Hypothalamus (tissue), 51 donors: ENCODE measurements at places on chromosomes 6 and 20.

- no peak for DNase-seq
Measured at GRCh38 chr6:40887079-40887791, 151.8 kb downstream of the UNC5CL start.

- DNase-seq: no peak
Measured at GRCh38 chr6:118263921-118264486, 284.1 kb upstream of the PLN start.

- no peak for DNase-seq
Measured at GRCh38 chr20:9928955-9929354, 90.1 kb upstream of the PAK5 start.

DNA sequence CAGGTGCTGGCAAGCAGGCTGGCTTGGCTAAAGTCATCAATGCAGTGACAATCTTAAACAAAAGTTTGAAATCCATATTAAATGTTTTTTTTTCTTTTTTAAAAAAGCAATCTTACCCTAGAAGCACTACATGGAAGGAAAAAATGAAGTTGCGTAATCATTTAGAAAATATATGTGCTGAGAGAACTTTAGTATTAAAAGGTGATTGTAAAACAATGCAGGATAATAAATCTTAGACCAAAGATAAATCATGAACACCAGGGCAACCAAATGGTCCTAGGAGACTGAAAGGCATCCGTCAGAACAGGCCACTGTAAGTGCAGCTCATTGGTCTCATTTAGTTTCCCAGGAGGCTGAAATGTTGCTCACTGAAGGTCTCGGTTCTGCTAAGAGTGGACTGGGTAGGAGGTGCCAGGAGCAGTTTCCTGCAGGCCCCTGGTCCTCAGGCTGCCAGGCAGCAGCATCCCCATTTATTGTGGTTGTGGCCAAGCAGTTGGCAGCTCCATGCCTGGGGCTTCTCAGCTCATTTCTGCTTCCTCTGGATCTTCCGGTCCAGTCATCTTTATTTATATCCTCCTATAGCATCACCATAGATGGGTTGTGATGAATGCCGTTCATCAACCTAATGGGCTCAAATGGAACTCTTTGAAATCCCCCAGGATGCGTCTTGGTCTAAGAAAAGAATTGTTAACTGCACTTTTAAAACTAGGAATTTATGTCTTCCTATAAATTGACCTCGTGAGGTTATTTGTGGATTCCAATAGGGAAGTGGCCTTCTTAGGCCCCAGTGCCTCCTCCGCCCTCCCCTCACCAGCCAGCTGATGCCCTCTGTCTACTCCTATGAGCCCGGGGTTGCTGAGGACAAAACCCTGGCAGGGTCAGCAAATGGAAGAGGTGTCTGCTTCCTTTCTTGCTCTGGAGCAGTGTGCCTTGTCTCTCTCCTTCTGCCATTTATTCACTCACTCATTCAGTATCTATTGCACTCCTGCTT is 269.0 kb downstream of the UST start:
- no peak for DNase-seq

DNA sequence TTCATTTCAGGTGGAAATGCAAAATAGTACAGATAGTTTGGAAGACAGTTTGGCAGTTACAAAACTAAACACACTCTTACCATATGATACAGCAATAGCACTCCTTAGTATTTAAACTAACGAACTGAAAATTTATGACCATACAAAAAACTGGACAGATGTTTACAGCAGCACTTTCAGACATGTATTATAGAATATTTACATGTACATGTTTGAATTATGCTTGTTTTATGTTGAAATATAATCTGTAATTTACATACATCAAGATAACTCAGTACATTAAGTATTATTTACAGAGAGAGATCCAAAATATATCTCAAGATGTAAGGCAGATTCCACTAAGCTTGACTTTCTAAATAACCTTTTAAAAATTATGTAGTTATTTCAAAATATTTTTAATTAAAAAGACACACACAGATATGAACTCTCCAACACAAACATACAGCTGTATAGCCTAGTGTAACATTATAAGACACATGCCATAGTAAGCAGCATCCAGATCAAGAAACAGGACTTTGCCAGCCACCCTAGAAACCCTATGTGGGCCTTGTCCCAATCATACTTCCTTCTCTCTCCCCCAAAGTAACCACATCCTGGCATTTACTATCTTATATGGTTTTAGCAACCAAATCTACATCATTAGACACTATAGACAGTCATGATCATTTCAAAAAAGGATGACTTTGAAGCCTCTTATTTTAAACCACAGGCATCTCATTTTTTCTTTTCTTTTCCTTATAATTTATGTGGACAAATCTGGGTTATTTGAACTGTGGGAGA is 82.2 kb downstream of the MAN1A1 start:
- DNase-seq: no peak

DNA sequence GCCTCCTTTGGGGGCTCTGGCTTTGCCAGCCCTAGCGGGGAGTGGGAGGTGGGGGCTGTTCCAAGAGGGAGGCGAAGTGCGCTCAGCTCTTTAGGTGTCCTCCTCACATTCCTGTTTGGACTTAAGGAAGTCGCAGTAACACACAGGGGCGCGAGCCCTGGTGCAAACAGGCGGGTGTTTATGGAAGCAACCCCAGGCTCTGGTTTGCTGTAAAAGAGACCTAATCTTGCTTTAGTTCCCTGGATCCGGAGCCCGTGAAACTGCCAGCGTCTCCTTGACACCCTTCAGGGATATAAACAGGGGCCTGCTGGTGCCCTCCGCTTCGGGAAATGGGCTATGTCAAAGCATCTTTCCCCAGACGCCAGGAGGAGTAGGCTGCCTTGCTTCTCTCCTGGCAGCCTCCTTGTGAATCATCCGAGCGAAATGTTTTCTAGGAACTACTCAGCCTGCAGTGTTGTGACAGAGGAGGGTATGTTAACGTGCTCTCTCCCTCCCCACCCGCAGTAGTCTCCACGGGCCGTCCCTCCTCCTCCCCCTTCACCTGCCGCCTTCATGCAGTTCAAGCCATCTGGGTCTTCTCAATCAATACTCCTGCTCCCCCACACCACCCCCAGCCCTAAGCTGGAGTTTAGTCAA is 168.0 kb upstream of the LRFN2 start:
- no peak for DNase-seq

DNA sequence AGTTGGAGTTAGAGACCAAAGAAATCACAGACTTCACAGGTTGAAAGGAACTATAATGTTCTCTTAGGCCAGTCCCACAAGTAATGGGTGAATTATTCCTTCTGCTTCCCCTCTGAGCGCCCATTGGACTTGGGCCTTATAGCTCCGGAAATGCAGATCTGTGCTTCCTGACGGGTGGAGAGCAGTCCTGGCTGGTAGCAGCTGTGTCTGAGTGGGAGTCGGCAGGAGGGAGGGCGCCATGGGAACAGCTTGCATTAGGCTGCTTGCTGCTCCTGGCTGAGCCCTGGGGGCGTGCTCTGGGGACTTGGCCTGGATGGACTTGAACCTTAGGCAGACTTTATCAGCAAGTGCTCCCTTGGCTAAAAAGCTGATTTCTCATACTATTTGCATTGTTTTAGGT is 18.4 kb upstream of the NUP153 start:
- no peak for DNase-seq

DNA sequence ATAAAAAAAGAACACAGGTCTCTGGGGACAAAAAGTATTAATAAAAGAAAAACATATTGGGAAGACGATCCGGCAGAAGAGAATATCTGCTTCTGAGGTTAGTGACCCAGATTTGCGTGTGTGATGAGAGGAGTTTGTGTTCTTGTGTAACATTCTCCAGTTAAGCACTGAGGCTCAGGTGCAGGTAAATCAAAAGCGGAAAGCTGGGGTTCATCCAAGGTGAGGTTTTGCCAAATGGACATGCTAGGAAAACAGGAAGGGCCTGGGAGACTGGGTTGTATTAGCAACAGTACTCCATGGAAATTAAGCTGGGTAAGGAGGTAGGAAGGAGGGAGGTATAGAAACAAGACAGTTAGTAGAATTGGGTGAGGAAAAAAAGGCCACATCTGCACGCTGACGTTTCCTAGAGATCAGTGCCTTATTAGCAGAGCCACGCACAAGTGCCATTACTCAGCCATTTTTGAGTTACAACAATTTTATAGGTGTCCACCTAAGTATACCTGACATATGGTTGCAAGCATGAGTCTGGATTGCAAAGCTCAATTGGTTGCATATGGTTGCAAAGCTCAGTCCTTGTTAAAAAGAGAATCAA is 139.6 kb downstream of the ZMYND8 start:
- no peak for DNase-seq

GRCh38 chr6:5997420-5997987 is 9.2 kb downstream of the NRN1 start:
- DNase-seq: no peak

- DNase-seq: no peak
Measured at GRCh38 chr20:13936781-13937576, 53.4 kb downstream of the SEL1L2 start.

DNA sequence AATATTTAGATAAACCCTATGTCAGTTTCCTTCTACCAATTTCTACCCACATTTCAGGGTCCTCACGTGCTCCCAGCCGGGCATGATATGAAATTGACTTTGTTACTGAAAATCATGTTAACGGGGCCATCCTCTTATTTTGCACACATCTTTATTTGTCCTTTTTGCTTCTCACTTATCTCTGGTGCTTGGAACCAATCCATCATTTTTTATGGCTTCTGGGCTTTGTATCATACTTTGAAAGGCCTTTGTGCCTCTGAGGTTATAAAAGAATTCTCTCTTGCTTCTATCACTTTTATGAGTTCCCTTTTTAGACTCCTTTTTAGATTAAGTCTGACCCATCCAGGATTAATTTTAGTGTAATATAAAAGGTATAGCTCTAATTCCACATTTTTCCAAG is 117.1 kb upstream of the PRND start:
- DNase-seq: no peak

DNA sequence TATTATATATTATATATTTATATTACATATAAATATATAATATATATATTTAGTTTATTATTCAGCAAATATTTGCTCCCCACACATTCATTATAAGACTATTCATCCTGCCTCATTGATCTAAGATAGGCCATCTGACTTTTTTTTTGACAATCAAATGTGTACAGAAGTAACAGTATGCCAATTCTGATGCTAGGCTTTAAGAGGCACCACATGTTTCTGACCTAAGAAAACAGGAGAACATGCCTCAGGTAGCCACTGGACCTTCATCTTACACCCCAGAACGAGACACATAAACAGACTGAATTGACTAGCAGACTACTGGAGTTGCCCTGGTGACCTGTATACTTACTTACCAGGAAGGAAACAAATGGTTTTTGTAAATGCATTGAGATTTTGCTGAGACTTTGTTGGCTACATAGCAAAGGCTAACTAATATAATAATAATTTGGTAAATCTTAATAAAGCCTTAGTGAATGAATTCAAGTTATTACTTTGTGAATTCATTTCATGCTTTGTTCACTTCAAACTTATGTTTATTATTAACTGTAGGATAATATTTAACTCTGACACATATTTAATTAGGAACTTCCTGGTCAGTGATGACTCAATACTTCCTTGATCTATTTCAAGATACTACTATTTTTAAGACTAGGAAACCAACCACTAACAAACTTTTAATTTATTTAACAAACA is 13.4 kb upstream of the MYO6 start:
- DNase-seq: no peak

- DNase-seq: no peak
Measured at GRCh38 chr6:135673501-135674309, 176.2 kb upstream of the AHI1 start.

DNA sequence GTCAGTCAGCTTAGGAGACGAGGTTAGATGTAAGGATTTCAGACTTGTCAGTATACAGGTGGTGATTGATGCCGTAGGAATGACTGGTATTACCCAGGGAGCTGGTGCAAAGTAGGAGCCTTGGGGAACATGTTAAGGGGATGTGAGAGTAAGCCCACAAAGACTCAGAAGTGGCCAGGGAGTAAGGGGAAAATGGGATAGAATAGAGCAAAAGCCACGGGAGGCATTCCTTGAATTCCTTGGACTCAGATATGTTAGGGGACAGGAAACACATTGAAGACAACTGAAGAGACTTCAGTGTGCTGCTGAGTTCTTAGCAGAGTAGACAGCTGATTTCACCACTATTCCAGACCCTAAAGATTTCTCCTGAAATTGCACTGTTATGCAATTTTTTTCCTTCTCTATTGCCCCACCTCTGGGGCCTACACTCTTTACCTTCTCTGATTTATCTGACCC is 1.2 kb upstream of the ACAT2 start:
- no peak for DNase-seq

DNA sequence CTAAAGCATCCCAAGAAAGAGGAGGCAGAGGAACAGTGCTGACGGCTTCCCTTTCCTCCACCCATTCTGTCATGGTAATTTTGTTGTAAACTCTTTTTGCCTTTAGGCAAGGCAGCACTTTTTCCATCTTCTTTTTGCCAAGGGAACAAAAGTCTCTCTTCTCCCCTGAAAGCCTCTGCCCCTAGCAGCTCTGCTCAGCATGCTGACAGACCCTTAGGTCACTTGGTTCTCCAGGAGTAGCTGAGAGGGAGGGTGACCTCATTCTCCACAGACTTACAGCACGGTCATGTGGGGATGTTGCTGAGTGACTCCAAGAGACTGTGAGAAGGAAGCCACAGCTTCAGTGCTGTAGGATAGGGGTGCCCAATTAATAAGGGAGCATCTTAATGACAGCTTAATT is 81.1 kb upstream of the RALGAPA2 start:
- no peak for DNase-seq

DNA sequence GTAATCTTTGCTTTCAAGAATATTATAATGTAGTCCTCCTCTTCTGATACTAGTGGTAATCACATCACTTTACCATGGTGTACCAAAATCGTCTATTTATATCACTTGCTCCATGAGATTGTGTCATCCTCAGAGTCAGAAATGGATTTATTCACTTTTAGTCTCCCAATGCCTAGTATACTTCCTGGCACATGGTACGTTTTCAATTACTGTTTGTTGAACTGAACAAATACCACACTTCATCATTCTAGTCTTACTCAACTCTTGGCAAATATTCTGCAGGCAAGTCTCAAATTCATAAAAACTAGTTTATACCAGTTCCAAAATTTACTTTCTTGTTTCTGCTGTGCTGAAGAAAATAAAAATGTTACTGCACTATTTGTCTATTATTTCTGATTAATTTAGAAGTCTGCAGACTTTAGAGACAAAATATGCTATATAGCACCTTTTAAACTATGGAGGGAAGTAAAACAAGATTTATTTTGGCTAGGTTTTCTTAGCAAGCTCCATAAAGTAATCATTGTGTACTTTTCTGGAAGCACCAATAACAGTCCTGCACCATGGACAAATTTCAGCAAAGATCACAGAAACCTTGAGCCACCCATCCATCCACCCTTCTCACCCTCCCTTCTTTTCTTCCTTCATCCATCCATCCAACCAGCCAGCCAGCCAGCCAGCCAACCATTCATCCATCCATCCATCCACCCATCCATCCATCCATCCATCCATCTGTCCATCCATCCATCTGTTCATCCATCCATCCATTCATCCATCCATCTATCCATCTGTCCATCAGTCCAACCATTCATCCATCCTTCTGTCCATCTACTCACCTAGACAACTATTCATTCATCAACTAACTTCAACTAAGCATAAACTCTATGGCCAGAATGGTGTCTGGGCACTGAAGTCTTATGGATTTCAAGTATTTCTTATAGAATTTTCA is 102.1 kb upstream of the STMND1 start:
- DNase-seq: no peak

GRCh38 chr6:40312213-40313015 is 274.8 kb downstream of the LRFN2 start:
- DNase-seq: no peak
